Gastrocnemius medialis (tissue), 4 donors: ENCODE measurements at places on chromosomes 13 and 19. TPM values are rescaled to one million over a fixed set of nuclear protein-coding genes. Genes with fewer than 3 reads are reported as not detected.

PLVAP gene
- total RNA-seq, result 21.1 TPM

TNFSF9 gene
- 1.8 TPM for total RNA-seq

FXYD5 gene
- 5.2 TPM for total RNA-seq

PTH2 gene
- total RNA-seq, result not detected

KISS1R gene
- total RNA-seq, result not detected
